Activated CD8-positive, alpha-beta memory T cell treated with anti-CD3 and anti-CD28 coated beads for 1 hour (primary cell): ENCODE measurements at places on chromosomes 7 and 10.

DNA sequence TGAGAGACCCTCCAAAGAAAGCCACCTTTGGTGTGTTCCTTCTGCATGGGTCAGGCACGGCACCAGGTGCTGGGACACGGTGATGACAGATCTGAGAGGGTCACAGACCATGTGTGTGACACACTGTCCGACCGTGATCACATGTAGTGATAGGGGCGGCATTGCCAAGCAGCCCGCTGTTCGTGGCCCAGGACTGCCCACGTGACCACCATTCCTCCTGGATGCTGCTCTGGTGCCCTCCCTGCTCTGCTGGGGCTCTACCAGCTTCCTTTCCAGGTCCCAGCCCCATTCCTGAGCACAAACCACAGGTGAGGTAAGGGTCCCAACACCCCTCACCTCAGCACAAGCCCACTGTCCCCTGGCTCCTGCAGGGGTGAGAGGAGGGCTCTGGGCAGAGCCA is 10.1 kb upstream of the SLC18A3 start:
- no peak for DNase-seq

- DNase-seq, result no peak
Observed at GRCh38 chr10:25288181-25288580, 113.4 kb downstream of the GPR158 start.

DNA sequence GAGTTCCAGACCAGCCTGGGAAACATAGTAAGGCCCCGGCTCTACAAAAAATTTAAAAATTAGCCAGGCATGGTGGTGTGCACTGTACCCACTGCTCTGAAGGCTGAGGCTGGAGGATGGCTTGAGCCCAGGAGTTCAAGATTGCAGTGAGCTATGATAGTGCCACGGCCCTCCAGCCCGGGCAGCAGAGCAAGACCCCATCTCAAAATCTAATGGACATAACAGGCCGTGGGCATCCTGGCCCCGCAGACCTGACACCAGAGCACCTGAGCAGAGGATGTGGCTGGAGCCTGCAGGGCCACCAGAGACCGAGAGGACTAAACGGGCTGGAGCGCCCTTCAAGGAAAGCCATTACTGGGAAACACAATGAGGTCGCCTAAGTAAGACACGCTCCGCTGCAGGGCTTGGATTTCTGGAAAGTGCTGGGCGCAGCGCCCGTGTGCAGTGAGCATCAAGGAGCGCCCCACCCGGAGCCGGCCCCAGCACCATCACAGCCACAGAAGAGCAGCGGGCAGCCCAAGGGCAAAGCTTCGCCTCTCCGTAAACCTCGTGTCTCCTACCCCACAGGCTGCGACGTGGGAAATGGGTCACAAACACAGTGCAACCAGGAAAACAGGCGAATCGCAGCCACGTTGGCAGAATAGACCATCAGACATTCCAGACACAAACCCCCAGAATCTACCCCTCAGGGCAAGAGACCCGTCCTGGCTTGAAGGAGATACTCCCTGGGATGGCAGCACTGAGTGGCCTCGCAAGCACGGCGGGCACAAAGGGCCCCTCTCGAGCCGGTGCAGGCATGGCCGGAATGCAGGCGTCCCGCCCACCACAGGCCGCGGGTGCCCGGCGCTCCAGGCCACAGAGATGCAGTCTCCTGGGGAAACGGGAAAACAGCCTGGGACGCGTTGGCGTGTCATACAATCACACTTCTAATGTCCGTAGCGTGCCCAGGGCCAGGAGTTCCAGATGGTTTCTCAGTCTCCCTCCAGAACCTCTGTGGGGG is 4.9 kb downstream of the RADIL start:
- DNase-seq, result no peak

GRCh38 chr7:44760034-44760580 is 11.5 kb downstream of the ZMIZ2 start:
- DNase-seq, result no peak
